ENCODE measurements at places on chromosomes 16 and 17.

DNA sequence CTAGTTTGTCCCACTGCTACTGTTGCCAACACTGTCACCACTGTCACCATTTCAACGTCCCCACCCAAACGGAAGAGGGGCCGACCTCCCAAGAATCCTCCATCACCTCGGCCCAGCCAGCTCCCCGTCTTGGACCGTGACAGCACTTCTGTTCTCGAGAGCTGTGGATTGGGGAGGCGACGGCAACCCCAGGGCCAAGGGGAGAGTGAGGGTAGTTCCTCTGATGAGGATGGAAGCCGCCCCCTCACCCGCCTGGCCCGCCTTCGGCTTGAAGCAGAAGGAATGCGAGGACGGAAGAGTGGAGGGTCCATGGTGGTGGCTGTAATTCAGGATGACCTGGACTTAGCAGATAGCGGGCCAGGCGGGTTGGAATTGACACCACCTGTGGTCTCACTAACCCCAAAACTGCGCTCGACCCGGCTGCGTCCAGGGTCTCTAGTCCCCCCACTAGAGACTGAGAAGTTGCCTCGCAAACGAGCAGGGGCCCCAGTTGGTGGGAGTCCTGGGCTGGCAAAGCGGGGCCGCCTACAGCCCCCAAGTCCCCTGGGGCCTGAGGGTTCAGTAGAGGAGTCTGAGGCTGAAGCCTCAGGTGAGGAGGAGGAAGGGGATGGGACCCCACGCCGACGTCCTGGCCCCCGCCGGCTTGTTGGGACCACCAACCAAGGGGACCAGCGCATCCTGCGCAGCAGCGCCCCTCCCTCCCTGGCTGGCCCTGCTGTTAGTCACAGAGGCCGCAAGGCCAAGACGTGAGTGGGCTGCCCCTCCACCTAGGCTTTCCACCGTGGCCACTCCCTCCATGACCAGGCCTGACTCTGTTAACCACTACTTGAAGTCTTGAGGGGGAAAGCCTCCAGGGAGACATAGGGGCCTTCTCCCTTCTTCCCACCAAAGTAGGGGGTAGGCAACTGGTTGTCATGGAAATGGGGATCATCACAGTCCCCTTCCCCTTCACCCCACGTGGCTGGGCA, 9.0 kb upstream of the PHKG2 start:
- DNase-seq, result no peak

GRCh38 chr16:4241928-4242283, at the start of gene SRL:
Gene SRL, minus strand, starts transcription at chr16:4242080. Its CDS starts 13 bp downstream, at chr16:4242067.
- no peak for DNase-seq

- DNase-seq, result no peak
These were observed 83.6 kb upstream of the NLRP1 start for GRCh38 chr17:5667871-5668270.

GRCh38 chr17:67601897-67602296, 115.8 kb upstream of the NOL11 start:
- DNase-seq, result no peak

GRCh38 chr17:14616528-14616927, 315.6 kb downstream of the HS3ST3B1 start:
- no peak for DNase-seq

- DNase-seq, result no peak
These were observed 23.9 kb upstream of the CLEC18A start for GRCh38 chr16:69927056-69927757.

GRCh38 chr16:57653936-57654335, 14.2 kb upstream of the ADGRG3 start:
- no peak for DNase-seq

DNA sequence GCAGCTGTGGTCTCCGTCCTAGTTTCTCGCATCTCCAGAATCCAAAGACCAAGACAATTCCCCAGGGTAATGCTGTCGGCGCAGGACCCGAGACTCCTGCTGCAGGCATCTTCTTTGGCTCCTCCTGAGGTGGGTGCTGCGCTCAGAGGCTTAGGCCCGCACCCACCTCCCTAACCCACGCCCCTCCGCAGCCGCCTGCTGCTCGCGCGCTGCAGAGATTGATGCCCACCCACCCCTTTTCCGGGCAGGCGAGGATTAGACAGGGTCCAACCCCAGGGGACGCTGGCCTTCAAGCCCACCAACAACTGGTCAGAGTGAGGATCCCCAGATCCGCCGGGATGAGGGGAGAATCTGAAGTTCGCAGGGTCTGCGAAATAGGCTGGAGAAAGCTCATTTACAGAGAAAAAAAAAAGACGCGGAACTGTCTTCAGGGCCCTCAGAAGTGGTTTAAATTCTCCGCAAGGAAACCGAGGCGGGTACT, 27.9 kb downstream of the SLFN11 start:
- DNase-seq, result no peak

GRCh38 chr17:57995076-57995956, 7.3 kb upstream of the VEZF1 start:
- DNase-seq, result peak; percentile 24

- DNase-seq, result peak; percentile 19
These were observed 43.5 kb downstream of the REXO5 start for GRCh38 chr16:20849589-20850390.

DNA sequence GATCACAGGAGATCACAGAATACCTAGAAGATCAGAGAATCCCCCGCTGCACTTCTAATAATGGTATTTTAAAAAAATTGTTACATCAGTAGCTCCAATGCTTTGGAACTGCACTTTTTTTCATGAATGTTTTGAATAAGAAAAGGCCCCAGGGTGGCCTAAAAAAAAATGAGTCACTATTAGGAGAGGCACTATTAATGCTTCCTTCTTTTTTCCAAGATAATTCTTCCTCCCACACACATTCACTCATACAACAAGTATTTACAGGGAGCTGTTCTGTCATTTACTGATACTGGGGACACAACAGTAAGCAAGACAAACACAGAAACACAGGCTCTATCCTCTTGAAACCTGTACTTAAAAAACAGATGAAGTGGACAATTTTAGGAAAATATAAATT, 675 bp upstream of the PDZD9 start:
- DNase-seq, result no peak

DNA sequence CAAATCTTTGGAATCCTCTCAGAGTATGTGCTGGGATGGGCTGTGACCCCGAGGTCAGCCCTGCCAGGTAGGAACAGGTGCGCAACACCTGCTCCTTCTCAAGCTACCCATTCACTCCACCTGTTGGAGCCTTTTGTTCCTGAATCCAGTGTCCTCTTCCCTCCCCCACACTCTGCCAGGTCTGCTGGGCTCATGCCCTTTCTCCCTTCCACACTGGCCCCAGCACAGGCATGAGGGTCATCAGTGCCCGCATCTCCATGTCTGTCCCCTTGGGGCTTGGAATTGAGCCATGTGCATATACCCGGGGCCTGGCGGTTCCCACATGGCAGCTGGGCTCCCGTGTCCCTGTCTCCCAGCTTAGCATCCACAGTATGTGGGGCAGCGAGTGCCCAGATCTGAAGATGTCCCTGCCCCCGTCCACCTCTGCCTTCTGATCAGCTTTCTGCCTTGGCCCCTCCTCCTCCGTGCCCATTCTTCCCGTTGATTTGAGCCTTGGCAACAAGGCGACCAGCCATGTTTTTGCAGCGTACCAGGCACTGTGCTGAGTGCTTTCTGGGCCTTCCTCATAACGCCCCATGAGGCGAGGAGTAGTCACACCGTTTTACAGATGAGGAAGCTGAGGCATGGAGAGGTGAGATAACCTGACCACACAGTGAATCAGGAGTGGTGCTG, 102.2 kb downstream of the RAP1GAP2 start:
- DNase-seq, result no peak

DNA sequence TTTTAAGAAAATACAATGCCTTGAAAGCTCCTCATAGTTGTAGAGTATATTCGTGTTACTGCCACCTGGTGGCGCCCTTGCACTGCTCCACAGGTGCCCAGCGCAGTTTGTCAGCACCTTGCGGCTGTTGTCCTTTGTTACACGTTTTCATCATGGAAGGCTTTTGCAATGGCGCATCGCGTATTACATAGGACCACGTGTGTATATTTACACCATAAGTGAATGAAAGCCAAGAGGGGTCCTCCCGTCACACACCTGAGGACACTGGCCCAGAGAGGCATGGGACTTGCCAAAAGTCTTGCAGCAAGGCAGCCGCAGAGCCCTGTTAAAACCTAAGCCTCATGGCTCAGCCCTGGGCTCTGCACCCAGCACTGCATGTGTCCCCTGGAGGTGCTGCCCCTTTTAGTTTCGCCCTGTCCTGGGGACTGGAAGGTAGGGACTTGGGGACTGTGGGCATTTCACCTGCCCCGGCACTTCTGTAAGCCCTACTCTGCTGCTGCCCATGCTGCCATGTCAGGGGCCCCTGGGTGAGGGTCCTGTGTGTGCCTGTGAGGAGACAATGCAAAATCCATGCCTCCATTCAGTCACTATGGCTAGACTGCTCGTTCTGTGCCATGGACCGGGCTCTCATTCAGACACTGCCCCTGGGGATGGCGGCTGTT, 24.3 kb downstream of the POLR3E start:
- DNase-seq, result peak; percentile 55

- no peak for DNase-seq
These were observed 23.2 kb downstream of the MAP3K14 start for GRCh38 chr17:45293413-45294211.

DNA sequence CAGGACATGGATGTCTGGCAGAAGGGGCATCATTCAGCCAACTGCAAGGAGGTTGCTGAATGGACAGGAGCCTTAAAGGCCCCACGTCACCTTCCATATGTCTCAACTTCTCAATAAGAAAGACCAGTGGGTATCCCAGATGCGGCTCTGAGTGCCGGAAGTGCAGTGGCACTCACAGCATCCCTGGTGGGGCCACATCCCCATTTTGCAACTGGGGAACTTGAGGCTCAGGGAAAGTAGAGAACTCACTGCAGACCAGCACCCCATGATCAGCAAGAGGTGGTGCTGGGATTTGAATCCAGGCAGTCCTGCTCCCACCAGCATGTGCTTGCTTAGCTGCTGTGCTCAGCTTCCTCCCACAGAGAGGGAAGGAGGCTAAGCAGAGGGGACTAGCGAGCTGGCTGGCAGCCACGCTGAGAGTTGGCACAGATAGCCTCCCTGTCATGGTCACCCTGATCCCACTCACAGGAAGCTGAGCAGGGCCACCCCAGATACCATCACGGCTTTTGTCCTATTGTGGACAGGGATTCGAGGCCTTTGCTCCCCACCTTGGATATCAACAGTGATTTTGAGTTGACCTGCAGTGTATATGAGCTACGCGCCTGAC, 294.2 kb upstream of the FOXF1 start:
- DNase-seq, result no peak

DNA sequence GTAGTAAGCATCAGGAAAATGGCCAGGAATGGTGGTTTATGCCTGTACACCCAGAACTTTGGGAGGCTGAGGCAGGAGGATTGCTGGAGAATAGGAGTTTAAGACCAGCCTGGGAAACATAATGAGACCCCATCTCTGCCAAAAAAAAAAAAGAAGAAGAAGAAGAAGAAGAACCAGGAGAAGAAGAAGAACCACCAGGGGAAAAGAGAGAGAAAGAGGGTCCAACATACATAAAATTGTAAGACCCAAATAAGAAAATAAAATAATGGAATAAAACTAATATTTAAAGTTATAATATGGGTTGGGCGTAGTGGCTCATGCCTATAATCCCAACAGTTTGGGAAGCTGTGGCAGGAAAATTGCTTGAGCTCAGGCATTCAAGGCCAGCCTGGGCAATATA, 408.4 kb downstream of the ZFHX3 start:
- no peak for DNase-seq

DNA sequence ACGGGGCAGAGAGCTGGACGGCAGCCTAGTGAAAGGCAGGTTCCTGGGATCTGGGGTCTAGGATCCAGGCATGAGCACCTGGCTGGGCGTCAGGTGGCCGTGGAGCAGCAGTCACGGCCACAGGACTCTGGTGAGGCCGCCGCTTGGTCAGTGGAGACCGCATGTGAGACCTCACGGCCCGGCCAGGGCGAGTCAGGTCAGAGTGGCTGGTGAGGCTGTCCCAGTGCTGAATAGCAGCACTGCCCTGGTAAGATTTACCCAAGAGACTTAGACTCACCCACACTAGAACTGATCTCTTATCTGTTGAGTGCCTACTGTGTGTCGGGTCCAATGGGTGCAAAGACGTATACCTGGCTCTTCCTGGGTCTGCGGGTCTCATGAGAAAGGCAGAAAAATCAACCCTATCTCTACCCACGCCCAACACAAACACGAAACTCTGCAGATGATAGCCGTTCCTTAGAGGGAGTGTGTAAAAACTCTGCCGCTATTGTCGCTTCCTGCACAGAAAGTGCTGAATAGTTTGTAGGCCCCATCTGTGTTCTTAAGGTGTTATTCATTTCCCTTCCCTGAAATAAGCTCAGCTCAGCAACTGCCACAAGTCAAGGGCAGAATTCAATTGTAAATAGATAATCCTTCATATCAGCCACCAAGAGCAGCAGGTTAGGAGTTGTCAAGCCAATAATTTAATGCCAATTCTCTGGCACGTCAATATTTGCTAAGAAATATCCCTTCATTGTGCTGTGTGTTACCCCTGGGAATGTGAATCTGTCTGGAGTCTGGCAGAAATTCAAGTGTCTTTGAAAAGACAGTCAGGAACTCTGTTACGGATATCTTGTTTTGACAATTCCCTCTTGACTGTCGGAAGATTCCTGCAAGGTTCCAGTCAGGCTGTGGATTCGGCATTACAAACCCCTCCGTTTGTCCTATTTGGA, 240.0 kb downstream of the NTN1 start:
- DNase-seq, result no peak

DNA sequence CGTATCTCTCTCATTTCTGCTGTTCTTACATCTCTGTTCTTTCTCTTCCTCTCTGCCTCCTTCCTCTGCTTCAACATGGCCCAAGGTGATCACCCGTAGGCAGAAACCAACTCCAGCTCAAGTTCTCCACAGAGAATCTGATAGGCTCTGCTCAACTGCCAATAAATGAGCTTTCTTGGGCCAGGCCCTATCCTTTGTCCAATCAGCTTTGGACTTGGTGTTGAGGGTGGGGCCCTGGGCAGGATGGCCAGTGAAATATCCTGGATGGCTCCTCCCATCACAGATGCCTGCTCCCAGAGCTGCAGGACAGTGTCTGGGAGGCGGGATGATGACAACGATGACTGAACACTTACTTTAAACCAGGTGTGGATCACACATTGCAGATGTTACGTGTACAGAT, 17.4 kb upstream of the BRD7 start:
- no peak for DNase-seq

DNA sequence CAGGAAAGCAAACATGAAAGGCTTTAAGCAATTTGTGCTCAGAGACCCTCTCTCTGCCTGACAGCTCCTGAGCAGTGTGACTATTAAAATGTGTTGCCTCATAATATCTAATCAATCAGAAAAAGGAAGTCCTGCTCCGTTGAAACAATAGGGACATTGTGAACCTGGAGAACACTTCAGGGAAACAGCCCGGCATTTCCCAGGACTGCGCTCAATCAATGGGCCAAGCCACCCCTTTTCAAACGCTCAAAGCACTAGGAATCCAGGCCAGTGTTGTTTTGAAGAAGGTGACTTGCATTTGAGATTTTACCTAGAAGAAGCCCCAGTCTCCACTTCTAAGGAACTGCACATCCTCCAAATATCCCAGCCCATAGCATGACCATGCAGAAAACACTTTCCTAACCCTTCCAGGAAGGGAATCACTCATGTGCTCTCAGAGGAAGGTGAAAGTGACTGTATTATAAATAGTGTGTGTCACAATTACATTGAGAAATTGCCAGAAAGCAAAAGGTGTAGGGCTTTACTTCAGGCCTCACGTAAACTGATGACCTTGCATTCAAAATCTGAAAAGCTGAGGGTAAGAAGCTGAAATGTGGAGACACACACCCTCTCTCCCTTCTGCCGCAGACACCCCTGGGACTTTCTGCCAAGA, 19.4 kb downstream of the CDRT4 start:
- no peak for DNase-seq

GRCh38 chr16:11268921-11269375, at the start of gene TNP2:
Gene TNP2, minus strand, starts transcription at chr16:11269325. Its CDS starts 63 bp downstream, at chr16:11269262.
- no peak for DNase-seq

- DNase-seq, result no peak
These were observed 5.0 kb upstream of the BCL6B start for GRCh38 chr17:7017827-7018200.

GRCh38 chr17:80652756-80653330, 108.2 kb downstream of the RPTOR start:
- no peak for DNase-seq
